Memory B cell (primary cell): ENCODE measurements at places on chromosomes 13 and 19.

GRCh38 chr13:71773531-71773930, 93.5 kb downstream of the DACH1 start:
- no peak overlapping the region for H3K4me3 ChIP-seq
- H3K27me3 ChIP-seq: no peaks in the 10 kb centered on the region
- no peak for DNase-seq
- no peaks in the 10 kb centered on the region for H3K4me1 ChIP-seq

GRCh38 chr19:5238700-5239099, 101.9 kb downstream of the PTPRS start:
- no peak overlapping the region for H3K27ac ChIP-seq
- no peaks in the 10 kb centered on the region for H3K4me1 ChIP-seq
- DNase-seq: no peak
- H3K36me3 ChIP-seq: peaks cover 3% of the 10 kb centered on the region
- peaks cover 10% of the 10 kb centered on the region for H3K27me3 ChIP-seq
- H3K4me3 ChIP-seq: no peak overlapping the region

DNA sequence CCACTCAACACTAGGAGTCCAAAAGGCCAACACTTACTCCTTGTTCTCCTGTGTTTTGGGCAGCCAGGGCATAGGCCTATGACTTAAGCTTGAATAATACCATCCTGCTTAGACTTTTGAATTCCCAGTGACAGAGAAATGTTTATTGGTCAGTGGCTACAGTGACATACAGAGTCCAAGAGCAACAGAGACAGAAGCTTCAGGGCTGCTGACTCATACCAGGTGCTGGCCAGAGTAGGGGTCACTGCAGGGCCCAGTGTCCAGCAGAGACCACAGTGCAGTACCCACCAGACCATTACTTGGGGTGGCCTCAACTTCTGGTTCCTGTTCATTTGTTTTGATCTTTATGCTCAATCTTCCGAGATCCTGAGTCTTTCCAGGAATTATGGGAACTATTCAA, 6.0 kb upstream of the FREM2 start:
- no peaks in the 10 kb centered on the region for H3K36me3 ChIP-seq
- no peaks in the 10 kb centered on the region for H3K4me1 ChIP-seq
- no peak for DNase-seq
- peaks cover 4% of the 10 kb centered on the region for H3K27me3 ChIP-seq
- H3K27ac ChIP-seq: no peak overlapping the region

- peaks cover 2% of the 10 kb centered on the region for H3K27me3 ChIP-seq
- H3K4me1 ChIP-seq: no peaks in the 10 kb centered on the region
- DNase-seq: no peak
Measured at GRCh38 chr13:111950697-111951096, 116.3 kb upstream of the SOX1 start.

- H3K4me3 ChIP-seq: peak within 1 kb of the TSS; percentile 91
- H3K36me3 ChIP-seq: peaks cover 1% of the 10 kb centered on the region
- peak within 1 kb of the TSS; percentile 93 for H3K27ac ChIP-seq
- H3K4me1 ChIP-seq: peaks cover 20% of the 10 kb centered on the region
- H3K27me3 ChIP-seq: no peaks in the 10 kb centered on the region
- DNase-seq: peak; percentile 89
Measured at GRCh38 chr19:45730368-45731288, at the start of gene FBXO46. Gene FBXO46 (minus strand): TSS chr19:45730896. CDS start chr19:45713495, 17,401 bp downstream.
